Left hindlimb (tissue), 1 donor: ENCODE measurements at places on chromosomes 3 and 15.

GRCh38 chr3:38059591-38059990 is 20.6 kb downstream of the DLEC1 start:
- DNase-seq = no peak

DNA sequence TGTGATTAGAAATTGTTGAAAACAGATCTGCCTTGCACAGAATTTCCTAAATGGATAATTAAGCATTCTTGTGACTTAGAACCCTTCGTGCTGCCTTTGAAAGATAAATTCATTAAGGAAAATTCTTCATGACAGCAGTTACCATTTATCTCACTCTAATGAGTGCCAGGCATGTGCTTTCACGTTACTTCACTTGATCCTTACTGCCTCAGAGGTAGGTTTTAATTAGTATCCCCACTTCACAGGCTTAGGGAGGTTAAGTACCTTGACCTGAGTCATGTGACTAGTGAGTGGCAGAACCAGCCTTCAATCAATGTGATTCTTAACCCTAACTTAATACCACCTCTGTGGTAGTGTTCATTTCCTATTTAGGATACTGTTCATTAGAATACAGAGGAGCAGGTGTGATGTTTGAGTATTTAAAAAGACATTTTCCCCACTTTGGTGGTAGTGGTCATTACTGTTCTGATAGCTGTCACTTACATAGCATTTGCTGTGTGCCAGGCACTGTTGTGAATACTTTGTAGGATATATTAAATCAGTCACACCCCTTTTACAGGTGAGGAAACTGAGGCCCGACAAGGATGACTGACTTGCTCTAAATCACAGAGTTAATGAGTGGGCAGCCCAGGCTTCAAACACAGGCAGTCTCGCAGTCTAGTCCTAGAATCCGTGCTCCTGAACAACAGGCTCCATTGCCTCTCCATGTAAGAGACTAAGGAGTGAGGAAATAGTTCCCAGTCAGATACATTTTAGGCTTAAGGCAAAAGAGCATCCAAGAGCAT is 57.9 kb downstream of the RLBP1 start:
- DNase-seq = no peak

DNA sequence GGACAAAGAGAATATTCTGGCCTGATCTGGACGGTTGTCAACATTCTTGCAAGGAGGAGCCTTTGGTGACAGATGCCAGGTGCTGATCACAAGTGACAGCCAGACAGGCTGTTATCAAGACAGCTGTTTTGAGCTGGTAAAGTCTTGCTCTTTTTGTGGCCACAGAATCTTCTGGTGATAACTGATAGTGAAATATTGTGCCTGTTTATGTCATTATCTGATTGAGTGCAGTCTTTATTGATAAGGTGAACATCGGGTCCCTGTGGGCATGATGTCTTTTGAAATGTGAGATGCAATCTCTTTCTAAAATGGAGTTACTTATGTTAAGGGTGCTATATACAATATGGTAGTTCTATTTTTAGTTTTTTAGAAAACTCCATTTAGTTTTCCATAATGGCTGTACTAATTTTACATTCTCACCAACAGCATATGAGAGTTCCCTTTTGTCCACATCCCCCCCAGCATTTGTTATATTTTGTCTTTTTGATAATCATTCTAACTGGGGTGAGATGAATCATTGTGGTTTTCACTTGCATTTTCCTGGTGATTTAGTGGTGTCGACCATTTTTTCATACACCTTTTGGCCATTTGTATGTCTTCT is 10.7 kb downstream of the CEP63 start:
- no peak for DNase-seq

DNA sequence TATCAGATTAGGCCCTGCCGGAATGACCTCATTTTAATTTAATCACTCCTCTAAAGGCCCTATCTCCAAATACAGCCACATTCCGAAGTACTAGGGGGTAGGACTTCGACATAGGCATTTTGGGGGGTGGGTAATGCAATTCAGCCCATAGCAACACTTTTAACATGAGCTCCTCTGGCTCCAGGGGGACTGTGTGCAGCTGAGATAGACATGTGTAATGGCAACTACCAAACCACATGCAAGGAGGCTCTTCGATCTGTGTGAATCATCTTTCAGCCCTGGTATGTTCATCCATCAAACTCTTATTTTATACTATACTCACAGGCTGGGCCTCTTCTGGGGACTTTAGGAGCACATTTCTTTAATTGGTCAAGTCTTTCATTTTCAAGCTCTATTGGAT is 57.4 kb upstream of the PPARG start:
- no peak for DNase-seq

GRCh38 chr3:13348661-13349396 is 71.3 kb downstream of the NUP210 start:
- DNase-seq = no peak

DNA sequence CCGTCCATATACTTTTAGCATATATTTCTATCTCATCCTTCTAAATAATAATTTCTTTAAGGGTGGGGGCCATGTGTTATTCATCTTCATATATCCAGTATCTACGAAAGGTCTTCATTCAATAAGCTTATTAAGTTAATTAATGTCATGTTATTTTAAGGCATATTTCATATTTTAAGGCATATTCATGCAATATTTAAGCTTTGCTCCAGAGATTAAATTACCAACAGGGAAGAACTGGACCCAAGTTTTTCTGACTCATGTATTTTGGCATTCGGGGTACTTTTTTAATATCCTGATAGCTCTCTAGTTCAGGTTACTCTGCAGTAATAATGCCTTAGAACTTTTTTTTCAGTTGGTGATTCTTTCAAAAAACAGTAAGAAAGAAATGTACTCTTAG is 27.4 kb downstream of the PHC3 start:
- DNase-seq = no peak
